ENCODE measurements at places on chromosomes 7 and 10.

GRCh38 chr7:123748171-123748733, 551 bp downstream of the WASL start:
- peak; percentile 66 for DNase-seq

DNA sequence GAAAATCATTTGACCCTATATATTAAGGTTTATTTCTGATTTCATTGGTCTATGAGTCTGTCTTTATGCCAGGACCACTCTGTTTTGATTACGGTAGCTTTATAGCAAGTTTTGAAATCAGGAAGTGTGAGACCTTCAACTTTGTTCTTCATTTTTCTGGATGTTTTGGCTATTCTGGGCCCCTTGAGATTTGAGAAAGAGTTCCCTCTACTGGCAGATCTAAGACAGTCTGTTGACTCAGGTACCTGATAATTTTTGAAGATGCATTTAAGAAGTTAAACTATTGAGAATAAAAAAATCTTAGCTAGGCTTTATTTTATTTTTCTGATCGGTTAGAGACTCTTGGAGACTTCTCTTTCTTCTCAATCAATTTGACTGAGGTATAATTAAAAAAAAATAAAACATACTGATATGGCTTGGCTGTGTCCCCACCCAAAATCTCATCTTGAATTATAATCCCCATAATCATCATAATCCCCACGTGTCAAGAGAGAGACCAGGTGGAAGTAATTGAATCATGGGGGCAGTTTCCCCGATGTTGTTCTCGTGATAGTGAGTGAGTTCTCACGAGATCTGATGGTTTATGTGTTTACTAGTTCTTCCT, 209.2 kb downstream of the SNX10 start:
- DNase-seq: peak; percentile 49

DNA sequence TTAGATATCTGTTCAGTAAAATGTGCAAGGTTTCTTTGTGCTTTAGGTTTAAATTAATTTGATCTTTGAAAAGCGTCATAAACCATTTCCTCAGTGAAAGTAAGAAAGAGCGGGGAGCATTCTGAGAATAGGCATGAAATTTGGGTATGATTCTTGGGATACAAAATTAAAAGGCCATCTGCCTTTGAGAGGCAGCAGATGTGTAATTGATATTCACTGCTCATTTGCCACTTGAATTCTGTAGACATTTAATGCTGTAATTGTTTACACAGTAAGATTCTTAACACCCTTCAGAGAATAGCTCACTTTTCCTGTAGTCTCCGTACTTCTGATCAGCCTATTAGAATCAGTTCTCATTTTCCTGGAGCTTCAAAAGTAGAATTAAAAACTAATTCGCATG, 18.7 kb downstream of the FRMD4A start:
- no peak for DNase-seq

GRCh38 chr10:52004342-52004949, 305.1 kb upstream of the CSTF2T start:
- DNase-seq: peak; percentile 55

DNA sequence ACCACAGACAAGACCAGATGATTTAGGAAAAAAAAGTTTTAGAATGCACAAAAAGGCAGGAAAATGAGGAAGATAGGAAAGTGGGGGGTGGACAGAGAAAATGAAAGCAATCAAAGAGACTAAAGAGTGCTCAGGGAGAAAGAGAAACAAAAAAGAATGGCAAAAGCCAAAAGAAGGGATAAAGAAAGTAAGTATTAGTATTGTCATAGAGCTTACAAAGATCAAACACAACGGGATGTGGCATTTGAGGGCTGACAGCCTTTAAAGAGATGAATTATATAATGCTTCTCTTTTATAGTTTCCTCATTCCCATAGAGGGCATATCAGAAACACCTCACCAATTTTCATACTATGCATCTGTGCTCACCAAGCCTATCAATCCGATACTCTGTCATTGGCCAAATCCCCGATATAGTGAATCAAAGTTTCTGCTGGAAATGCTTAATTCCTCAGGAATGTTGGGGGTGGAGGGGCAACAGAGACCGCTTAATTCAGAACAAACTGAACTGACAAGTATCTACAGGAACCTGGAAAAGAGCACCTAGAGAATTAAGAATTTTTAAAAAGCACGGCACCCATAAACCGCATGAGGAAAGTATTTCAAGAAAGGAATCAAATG, 2.7 kb downstream of the COG5 start:
- no peak for DNase-seq

DNA sequence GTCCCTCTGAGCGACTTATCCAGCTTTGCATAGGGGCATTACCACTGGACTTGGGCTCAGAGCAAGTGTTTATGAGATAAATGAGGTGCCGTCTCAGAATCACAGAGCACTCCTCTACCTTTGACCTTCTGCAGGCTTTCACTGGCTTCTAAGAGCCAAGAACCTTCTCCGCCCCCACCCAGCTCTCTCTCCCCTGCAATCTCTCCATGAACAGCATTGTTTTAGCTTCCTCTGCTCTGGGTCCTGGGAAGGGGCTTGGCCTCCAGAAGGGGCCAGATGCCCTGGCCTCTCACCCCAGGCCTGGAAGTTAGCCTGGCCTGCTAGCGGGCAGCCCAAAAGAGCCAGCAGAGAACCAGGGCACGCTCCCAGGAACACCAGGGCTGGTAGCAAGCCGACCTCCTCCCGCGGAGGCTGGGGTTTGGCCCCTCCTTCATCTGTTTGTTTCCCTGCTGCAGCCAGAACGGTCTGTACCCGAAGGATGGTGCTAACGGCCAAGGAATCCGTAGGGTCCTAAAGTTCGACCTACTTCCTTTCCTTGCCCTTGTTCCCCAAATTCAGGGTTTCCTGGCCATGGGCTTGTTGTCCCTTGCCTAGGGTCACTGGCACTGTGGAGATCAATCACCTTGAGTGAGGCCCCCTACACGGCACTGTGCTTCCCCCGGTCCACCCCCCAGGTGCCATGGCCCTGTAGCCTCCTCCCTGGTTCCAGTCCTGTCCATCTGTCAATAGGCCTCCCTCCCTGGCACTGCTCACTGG, 18.7 kb upstream of the DDIT4 start:
- DNase-seq: peak; percentile 91

DNA sequence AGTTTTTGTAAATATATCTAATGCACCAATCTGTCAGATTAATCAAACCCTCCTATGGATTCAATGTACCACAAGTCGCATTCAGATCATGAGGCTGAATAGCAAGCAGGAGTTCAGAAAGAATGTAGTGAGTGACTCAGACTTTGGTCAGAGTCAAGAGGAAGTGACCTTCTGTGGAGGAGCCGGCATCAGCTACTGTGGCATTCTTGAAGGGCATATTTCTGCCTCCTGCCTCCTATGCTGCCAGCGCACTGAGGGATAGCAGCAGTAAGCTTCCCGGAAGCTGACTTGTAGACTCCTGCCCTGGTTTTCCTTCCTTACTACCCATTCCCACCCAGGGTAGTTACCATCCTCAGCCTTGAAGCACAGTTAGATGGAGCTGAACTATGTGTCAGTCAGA, 867.5 kb downstream of the NRG3 start:
- DNase-seq: no peak

- peak; percentile 61 for DNase-seq
Measured at GRCh38 chr10:21336476-21337170, 188.9 kb downstream of the SKIDA1 start.

DNA sequence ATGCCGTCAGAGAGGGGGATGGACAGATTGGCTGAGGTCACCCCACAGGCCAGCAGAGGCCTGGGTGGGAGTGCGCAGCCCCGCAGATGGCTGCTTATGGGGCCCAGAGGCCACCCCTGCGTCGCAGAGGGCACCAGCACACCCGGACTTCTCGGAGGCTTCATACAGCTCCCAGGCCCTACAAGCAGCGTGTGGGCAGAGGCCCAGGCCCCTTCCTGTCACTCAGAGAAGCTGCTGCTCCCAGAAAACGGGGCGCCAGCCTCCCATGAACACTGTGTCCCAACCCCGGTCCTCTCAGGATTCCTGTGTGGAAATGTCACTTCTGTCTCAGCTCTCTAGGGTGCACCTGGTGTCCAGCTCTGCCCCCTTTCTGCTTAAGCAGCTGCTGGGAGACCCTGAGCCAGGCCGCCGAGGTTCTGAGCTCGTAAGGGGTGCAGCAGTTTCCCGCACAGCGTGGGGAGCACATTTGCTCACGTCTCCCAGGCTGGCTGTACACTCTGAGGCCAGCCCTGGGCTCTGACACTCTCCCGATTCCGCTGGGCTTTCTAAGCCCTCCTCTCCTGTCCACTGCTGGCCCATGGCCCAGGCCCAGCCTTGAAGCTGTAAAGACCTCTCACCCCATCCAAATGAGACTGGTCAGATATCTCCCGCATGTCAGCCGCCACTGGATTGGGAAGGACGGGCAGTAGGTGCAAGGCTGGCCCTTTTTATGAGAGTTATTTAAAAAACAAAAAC, 6.8 kb downstream of the GPR146 start:
- DNase-seq: no peak

DNA sequence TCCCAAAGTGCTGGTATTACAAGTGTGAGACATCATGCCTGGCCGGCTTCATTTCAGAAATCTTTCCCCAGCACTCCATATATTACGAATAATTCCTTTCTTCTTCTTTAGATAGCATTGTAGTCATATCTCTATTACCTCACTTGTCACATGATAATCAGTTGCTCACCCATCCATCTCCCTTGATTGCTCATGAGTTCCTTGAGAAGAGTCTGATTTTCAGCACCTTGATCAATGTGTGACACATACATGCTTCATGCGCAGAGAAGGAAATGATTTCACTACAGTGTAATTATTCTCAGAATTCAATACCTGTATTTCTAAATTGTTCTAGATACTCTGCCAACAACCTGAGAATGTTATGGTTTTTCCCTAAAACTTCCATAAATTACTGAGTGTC, 26.7 kb upstream of the GGCT start:
- no peak for DNase-seq

DNA sequence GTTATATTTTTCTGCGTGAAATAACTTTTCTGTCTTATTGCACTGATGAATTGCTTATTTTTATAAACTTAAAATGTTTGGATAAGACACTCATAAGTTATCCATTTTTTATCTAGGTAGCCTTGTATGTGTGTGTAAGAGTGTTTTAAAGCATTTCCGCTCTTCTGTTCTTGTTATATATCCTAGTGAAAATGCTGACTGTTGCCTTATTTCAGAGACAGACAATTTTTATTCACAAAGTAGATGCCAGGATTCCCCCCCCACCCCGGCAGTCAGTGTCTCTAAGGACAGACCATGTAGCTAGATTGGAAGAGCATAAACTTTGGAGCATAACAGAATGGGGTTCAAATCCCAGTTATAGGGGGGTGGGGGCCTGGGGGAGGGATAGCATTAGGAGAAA, 1.6 kb downstream of the SMC3 start:
- no peak for DNase-seq

DNA sequence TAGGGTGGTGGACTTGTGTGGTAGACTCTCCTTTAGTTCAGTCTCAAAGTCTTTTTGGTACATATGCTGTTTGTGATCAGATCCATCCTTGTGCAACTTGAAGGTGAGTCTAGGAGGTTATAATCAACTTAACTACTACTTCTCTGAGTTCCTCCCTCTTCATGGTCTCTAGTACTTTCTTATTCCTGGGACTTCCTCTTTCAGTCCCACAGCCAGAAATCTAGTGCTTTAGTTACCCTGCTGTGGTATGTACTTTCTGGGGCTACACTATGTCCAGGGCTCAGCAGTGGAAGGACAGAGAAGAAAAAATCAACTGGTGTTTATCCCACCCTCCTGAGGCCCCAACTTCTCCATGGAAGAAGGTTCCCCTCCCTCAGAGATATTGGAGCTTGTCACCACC, 19.4 kb upstream of the ATAD1 start:
- DNase-seq: no peak

- DNase-seq: peak; percentile 33
Measured at GRCh38 chr7:5352440-5353010, 69.8 kb downstream of the SLC29A4 start.

DNA sequence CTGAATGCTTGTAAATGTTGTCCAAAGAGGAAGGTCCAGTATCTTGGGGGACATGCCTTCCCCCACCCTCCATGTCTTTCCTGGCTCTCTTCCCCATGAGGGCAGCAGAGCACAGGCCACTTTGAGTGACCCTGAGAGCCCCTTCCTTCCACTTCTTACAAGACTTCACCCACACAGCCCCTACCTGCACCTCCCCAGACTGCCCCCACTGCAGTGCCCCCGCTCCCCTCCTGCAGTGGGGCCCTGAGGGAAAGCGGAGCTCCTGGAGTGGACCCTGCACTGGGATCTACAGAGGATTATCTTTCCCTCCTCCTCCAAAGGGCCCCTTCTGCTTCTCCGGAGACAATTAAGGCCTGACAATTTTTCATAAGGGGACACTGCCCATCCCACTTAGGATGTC, 326.8 kb downstream of the TCERG1L start:
- DNase-seq: no peak

GRCh38 chr10:90276894-90277475, 575.6 kb downstream of the KIF20B start:
- no peak for DNase-seq

GRCh38 chr7:82163586-82163985, 280.0 kb downstream of the CACNA2D1 start:
- DNase-seq: no peak

- DNase-seq: peak; percentile 36
Measured at GRCh38 chr10:21015851-21016250, 118.7 kb upstream of the NEBL start.

GRCh38 chr10:110694820-110695538, 50.8 kb downstream of the RBM20 start:
- DNase-seq: no peak

GRCh38 chr10:32000937-32001336, 55.3 kb downstream of the KIF5B start:
- no peak for DNase-seq

DNA sequence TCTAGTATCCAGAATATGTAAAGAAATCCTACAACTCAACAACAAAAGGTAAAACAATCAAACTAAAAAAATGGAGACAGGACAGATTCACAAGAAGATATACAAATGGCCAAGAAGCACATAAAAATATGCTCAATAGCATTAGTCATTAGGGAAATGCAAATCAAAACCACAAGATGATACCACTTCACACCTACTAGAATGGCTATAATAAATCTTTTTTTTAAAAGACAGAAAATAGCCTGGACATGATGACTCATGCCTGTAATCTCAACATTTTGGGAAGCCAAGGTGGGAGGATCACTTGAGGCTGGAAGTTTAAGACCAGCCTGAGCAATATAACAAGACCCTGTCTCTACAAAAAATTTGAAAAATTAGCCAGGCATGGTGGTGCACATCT, 27.9 kb upstream of the CHCHD3 start:
- DNase-seq: no peak

- DNase-seq: no peak
Measured at GRCh38 chr10:74925708-74926107, 99.3 kb downstream of the KAT6B start.

- peak; percentile 78 for DNase-seq
Measured at GRCh38 chr7:129225206-129225930, 538 bp downstream of the AHCYL2 start.

DNA sequence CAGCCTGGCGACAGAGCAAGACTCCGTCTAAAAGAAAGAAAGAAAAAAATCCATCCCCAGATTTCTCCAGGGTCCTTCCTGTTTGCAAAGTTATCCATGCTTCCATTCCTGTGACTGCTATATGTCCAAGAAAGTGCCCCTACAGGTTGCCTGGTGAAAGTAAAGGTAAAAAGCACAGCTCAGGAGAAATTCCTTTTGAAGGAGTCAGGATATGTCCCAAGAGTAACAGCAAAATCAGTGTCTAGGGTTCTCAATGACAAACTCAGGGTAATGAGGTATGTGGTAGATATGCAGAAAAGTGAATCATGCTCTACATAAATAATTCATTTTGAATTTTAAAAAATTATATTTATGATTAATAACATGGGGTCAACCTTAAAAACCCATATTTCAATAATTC, 91.5 kb downstream of the CTTNBP2 start:
- no peak for DNase-seq

All from H7 (cell line).